T-helper 17 cell (primary cell): ENCODE measurements at places on chromosomes 12 and 14. TPM values are rescaled to one million over a fixed set of nuclear protein-coding genes. Genes with fewer than 3 reads are reported as not detected.

DNA sequence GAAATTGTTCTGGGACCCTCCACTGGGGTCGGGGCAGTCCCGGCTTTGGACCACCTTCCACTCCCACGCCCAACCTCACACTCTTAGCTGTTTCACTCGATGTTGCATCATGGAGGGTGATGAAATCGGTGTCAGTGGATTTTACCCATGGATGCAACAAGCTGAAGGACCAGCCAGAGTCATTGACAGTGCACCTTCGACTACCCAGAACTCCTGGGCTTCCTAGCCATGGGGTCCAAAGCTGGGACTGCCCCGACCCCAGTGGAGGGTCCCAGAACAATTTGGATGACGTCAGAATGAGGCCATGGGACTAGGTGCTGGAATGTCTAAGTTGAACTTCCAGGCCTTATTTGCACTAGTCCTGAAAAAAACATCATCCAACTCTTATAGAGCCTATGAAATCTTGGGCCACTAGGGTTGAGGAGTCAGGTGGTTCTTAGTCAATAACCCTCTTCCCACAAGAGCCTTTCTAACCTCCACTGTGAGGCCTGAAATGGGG lies 882 bp upstream of the IL23A start:
- H3K27me3 ChIP-seq, result no peaks in the 10 kb centered on the region
- H3K27ac ChIP-seq, result peak overlapping the region; percentile 100
- no peak for DNase-seq
- peaks cover 3% of the 10 kb centered on the region for H3K36me3 ChIP-seq
- peaks cover 48% of the 10 kb centered on the region for H3K4me1 ChIP-seq
- peak overlapping the region; percentile 91 for H3K4me3 ChIP-seq

DNA sequence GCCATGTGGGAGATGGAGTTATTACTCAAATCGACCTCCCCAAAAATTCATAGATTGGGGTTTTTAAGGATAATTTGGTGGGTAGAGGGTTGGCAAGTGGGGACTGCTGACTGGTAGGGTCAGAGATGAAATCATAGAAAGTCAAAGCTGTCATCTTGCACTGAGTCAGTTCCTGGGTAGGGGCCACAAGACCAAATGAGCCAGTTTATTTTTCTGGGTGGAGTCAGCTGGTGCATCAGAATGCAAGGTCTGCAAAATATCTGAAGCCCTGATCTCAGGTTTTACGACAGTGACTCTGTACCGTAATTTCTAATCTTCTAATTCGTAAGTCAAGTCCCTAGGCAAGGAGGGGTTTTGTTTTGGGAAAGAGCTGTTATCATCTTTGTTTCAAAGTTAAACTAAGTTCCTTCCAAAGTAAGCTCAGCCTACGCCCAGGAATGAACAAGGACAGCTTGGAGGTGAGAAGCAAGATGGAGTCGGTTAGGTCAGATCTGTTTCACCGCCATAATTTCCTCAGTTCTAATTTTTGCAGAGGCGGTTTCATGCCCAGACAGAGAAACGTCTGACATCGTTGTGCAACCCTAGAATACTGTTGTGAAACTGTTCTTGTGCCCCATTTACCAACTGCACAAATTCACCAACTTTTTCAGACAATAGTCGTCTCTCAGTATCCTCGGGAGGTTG lies 104.5 kb upstream of the SFSWAP start:
- H3K27me3 ChIP-seq, result no peaks in the 10 kb centered on the region
- no peak overlapping the region for H3K27ac ChIP-seq
- peaks cover 46% of the 10 kb centered on the region for H3K4me1 ChIP-seq

DNA sequence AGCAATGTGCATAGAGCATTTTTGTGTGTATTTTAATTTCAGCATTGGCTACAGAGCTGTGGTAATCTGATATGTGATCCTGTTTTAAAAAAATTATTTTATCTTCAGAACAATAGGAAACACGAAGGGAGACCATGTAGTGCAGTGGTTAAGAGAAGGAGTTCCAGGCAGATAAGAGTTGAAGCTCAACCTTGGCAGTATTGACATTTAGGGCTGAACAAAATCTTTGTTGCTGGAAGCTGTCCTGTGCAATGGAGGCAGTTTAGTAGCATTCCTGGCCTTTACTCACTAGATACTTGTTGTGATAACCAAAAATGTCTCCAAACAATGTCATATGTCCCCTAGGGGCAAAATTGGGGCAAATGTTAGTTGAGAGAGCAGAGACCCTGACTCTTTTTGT lies 59.2 kb downstream of the CHST11 start:
- no peak for DNase-seq
- no peaks in the 10 kb centered on the region for H3K27me3 ChIP-seq
- H3K36me3 ChIP-seq, result peaks cover 2% of the 10 kb centered on the region
- H3K4me3 ChIP-seq, result no peak overlapping the region
- H3K4me1 ChIP-seq, result peaks cover 42% of the 10 kb centered on the region

- H3K4me3 ChIP-seq, result no peak overlapping the region
- no peak overlapping the region for H3K27ac ChIP-seq
- no peak for DNase-seq
- no peaks in the 10 kb centered on the region for H3K4me1 ChIP-seq
- no peaks in the 10 kb centered on the region for H3K36me3 ChIP-seq
These were observed 718.0 kb downstream of the C12orf50 start for GRCh38 chr12:87311206-87311605.

- no peak overlapping the region for H3K27ac ChIP-seq
- H3K36me3 ChIP-seq, result no peaks in the 10 kb centered on the region
- no peak overlapping the region for H3K4me3 ChIP-seq
- peaks cover 8% of the 10 kb centered on the region for H3K4me1 ChIP-seq
These were observed 10.8 kb downstream of the IRF2BPL start for GRCh38 chr14:77017666-77018065.

GRCh38 chr14:50635141-50635540 lies 33.0 kb downstream of the SAV1 start:
- no peaks in the 10 kb centered on the region for H3K4me1 ChIP-seq
- H3K27ac ChIP-seq, result no peak overlapping the region
- no peaks in the 10 kb centered on the region for H3K27me3 ChIP-seq
- H3K4me3 ChIP-seq, result no peak overlapping the region
- peaks cover 3% of the 10 kb centered on the region for H3K36me3 ChIP-seq

DNA sequence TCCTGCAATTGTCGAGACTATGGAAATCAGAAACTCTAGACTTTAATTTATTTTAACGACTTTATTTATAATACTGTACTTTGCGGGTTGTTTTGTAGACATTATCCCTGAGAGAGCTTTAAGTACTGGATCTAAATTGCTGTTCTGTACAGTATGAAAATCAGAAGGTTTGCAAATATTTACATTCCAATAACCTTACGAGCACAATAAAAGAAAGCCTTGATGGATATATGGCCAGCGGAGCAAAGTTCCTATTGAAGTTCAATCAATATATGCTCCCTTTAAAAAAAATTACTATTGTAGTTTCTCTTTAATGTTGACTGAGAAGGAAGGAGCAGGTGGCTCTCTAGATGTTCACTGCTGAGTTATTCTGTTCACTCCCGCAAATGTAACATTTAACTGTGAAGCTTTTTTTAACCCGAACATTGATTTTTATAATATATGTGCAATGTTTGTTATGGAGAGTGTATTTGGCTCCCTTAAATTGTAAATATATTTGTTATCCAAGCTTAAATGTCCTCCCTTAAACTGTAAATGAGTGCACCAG lies 235.3 kb downstream of the PLCZ1 start:
- no peak overlapping the region for H3K27ac ChIP-seq
- H3K27me3 ChIP-seq, result no peaks in the 10 kb centered on the region
- DNase-seq, result no peak
- H3K36me3 ChIP-seq, result no peaks in the 10 kb centered on the region

DNA sequence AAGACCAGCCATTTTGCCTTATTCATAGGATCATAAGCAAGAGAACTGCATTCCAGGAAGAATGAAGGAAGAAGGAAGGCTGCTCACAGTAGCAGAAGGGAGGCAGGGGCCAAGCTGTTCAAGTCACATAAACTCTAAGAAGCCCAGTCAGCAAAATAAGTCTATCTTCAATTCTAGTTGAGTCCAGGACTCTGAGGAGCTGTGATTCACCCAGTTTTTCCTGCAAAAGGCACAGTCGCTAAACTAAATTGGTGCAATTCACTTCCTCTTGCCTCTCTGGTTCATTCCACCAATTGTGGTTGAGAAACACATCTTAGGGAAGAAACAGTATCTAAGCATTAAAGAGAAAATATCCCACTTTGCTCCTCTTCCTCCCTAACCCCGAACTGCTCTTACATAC lies 9.8 kb downstream of the ZNF641 start:
- H3K4me3 ChIP-seq, result no peak overlapping the region
- H3K27ac ChIP-seq, result no peak overlapping the region
- H3K36me3 ChIP-seq, result peaks cover 13% of the 10 kb centered on the region
- peaks cover 12% of the 10 kb centered on the region for H3K4me1 ChIP-seq
- DNase-seq, result no peak

- no peaks in the 10 kb centered on the region for H3K36me3 ChIP-seq
- H3K4me3 ChIP-seq, result no peak overlapping the region
- H3K4me1 ChIP-seq, result no peaks in the 10 kb centered on the region
These were observed 26.7 kb downstream of the RASSF9 start for GRCh38 chr12:85809500-85809899.

- H3K27me3 ChIP-seq, result peaks cover 15% of the 10 kb centered on the region
- peaks cover 2% of the 10 kb centered on the region for H3K4me1 ChIP-seq
- no peak overlapping the region for H3K4me3 ChIP-seq
These were observed 209.7 kb upstream of the FAR2 start for GRCh38 chr12:28939427-28939826.

DNA sequence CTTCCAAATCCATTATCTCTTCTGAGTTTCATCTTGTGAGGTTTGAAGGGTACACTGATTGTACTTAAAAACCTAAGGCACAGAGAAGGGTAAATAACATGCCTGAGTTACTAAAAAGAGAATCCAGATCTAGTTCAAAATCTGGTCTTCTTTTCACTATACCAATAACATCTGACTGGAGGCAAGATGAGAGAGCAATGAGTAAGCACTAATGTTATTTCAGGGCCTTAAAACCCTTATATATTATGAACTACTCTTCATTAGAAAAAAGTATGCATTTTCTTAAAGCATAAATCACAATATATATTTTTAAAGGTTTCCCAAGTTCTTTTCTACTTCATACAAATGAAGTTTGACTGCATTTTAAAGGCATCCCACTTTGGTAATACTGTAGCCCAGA lies 60.2 kb downstream of the GXYLT1 start:
- peaks cover 8% of the 10 kb centered on the region for H3K36me3 ChIP-seq
- H3K4me1 ChIP-seq, result no peaks in the 10 kb centered on the region
- DNase-seq, result no peak
- no peaks in the 10 kb centered on the region for H3K27me3 ChIP-seq
- no peak overlapping the region for H3K27ac ChIP-seq
- H3K4me3 ChIP-seq, result no peak overlapping the region

GRCh38 chr12:115118177-115118724 lies 434.3 kb upstream of the TBX3 start:
- no peaks in the 10 kb centered on the region for H3K4me1 ChIP-seq
- no peaks in the 10 kb centered on the region for H3K36me3 ChIP-seq
- no peak overlapping the region for H3K27ac ChIP-seq
- DNase-seq, result no peak
- no peaks in the 10 kb centered on the region for H3K27me3 ChIP-seq

- H3K27ac ChIP-seq, result no peak overlapping the region
- DNase-seq, result no peak
- no peak overlapping the region for H3K4me3 ChIP-seq
These were observed 37.0 kb downstream of the CCDC91 start for GRCh38 chr12:28227251-28227650.

- H3K27me3 ChIP-seq, result no peaks in the 10 kb centered on the region
- no peak overlapping the region for H3K27ac ChIP-seq
- no peak overlapping the region for H3K4me3 ChIP-seq
These were observed 37.3 kb downstream of the NCKAP5L start for GRCh38 chr12:49790741-49791555.

DNA sequence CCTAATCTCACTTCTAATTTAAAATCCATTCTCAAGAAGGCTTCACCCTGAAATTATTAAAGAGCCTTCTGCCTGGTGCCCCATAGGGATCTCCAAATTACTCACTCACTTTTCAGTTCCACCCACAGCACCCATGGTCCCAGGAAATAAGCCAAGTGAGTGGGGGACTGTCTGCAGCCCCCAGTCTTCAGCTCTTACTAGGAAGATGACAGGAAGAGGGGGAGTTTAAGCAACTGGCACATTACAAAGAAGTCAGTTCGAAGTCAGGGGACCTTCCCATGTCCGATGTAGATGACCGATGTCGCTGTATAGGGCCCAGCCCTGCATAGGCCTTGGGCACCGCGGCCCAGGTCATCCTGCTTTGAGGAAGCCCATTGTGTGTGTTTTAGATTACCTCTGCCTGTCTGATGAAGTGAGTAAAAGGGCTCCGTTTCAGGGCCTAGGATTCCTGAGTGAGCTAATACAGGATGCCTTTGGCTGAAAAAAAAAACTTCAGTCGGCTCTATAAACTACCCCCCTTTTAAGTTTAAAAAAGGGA lies 1.9 kb downstream of the ACTN1 start:
- peaks cover 36% of the 10 kb centered on the region for H3K4me1 ChIP-seq
- peak overlapping the region; percentile 87 for H3K4me3 ChIP-seq
- no peak for DNase-seq
- peak overlapping the region; percentile 92 for H3K27ac ChIP-seq
- no peaks in the 10 kb centered on the region for H3K27me3 ChIP-seq

DNA sequence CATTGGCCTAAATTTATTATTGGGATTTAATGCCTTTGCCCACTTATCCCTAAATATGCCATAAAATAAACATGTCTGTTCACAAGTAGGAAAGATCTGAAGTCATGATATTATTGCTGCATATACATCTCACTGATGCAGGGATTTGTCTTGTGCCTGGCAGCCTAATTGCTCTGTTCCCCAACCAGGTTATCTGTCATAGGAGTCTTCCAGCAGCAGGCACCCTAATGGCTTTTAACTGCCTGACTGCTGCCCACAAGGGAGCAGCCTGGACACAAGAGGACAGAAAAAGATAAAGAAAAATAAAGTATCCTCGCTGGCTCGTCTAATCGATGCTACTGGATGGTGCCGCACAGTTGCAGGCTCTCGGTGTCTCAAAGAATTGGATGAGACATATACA lies 337.6 kb upstream of the FAR2 start:
- H3K27me3 ChIP-seq, result peaks cover 21% of the 10 kb centered on the region
- no peaks in the 10 kb centered on the region for H3K36me3 ChIP-seq
- no peaks in the 10 kb centered on the region for H3K4me1 ChIP-seq
- no peak for DNase-seq
- H3K27ac ChIP-seq, result no peak overlapping the region
- H3K4me3 ChIP-seq, result no peak overlapping the region

GRCh38 chr12:128811806-128812205 lies 12.0 kb downstream of the SLC15A4 start:
- H3K36me3 ChIP-seq, result peaks cover 2% of the 10 kb centered on the region
- peak overlapping the region; percentile 25 for H3K4me3 ChIP-seq
- no peaks in the 10 kb centered on the region for H3K27me3 ChIP-seq
- H3K27ac ChIP-seq, result peak overlapping the region; percentile 90
- peaks cover 30% of the 10 kb centered on the region for H3K4me1 ChIP-seq

PPTC7 gene
- 49.4 TPM for total RNA-seq

TMPRSS12 gene
- total RNA-seq, result not detected

CFAP54 gene
- 1.3 TPM for total RNA-seq

BATF gene
- total RNA-seq, result 21.3 TPM

RPL10L gene
- not detected for total RNA-seq

PTCSC3 gene
- not detected for total RNA-seq

WNT1 gene
- total RNA-seq, result 2.2 TPM

CMA1 gene
- not detected for total RNA-seq

P3H3 gene
- 1.3 TPM for total RNA-seq

TAPBPL gene
- total RNA-seq, result 23.1 TPM

TAS2R9 gene
- total RNA-seq, result not detected

PIWIL1 gene
- not detected for total RNA-seq

NRIP2 gene
- total RNA-seq, result not detected

SELPLG gene
- total RNA-seq, result 91.3 TPM

SHMT2 gene
- 36.9 TPM for total RNA-seq
